NCI-H446 treated with DMSO at 0.1 percent for 48 hours (cell line): ENCODE measurements at places on chromosomes 7 and 10.

GRCh38 chr7:24931844-24932243, 48.1 kb downstream of the OSBPL3 start:
- no peak for DNase-seq

GRCh38 chr7:36736899-36737211, 12.6 kb upstream of the AOAH start:
- DNase-seq: no peak

DNA sequence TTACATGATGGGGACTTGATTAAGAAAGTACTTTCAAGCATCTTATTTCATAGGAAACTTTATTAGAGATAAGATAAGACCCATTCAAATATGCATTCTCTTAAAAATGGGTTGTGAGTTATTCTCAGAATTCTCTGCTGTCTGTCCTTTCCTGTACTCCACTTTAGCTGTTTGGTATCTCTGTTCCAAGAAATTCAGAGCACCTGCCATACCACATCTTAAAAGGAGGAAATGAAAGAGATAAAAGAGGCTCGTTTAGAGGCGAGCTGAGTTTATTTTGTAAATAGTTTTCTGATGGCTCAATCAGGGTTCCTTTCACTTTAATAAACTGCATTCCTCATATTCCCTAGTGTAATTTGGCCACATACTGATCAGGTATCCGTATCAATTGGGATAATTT, 87.2 kb downstream of the MDFIC start:
- no peak for DNase-seq

- no peak for DNase-seq
Measured at GRCh38 chr7:42960762-42961161, 28.6 kb downstream of the MRPL32 start.

DNA sequence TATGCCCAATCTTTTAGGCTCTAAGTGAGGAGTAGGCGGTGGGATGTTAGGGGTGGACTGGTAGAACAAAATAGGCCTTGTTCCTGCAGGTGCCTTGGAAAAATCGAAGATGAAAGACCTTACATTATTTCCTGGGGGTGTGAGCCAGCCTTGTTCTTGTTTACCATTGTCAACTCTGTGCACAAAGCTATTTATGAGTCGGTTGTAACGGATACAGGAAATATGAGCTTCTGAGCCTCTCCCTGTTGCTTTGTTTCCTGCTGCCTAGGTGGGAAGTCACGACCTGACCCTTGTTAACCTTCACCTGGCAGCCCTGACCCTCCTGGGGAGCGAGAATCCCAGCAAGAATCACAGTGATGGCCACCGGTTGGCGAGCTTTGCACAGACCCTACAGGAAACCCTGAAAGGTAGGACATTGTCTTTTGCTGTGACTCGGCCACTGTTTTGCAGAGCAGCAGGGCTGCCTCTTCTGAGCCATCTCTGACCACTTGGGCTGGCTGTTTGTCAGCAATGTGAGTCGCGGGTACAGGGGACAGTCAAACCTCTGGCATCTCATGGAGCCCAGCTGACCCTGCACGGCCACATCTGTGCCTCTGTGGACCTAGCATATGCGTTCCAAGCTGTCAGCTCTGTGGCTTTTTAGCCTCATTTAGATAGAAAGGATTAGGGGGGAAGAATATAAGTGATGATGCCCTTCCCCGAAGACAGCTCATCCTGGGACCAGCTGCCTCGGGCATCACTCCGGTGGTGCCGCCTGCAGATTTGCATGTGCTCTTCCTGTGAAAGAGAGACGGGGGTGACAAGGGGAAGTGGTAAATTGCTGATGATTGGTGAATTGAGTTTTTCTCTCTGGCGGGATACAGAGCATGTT, 102.1 kb upstream of the ANLN start:
- no peak for DNase-seq

DNA sequence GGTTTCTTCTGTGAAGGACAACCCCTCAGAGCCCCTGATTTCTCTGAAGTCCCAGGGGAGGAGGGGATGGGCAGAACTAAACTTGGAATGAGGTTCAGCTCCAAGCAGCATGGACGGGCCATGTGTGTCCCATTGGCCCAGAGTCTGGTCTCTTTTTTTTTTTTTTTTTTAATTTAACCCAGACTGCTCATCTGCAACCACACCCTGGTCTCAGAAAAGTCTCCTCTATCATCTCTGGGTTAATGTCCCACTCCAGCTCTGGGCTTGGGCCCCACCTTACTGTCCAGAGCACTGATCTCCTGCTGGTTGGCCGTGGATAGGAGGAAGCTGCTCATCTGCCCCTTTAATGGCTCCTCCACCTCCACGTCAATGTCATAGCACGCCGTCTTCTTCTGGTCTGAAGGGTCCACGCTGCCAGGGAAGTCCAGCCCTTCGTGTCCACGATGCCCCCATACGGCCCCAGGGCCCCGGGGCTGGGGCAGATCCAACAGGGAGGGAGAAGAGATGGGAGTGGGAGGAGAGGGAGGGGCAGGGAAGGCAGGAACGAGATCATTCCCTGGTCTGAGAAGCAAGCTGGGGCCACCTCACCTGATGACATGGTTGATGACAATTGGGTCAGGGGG, 7.7 kb downstream of the CHPF2 start:
- DNase-seq: no peak
